Nucleus accumbens (tissue), 56 donors: ENCODE measurements at places on chromosomes 11 and 22.

DNA sequence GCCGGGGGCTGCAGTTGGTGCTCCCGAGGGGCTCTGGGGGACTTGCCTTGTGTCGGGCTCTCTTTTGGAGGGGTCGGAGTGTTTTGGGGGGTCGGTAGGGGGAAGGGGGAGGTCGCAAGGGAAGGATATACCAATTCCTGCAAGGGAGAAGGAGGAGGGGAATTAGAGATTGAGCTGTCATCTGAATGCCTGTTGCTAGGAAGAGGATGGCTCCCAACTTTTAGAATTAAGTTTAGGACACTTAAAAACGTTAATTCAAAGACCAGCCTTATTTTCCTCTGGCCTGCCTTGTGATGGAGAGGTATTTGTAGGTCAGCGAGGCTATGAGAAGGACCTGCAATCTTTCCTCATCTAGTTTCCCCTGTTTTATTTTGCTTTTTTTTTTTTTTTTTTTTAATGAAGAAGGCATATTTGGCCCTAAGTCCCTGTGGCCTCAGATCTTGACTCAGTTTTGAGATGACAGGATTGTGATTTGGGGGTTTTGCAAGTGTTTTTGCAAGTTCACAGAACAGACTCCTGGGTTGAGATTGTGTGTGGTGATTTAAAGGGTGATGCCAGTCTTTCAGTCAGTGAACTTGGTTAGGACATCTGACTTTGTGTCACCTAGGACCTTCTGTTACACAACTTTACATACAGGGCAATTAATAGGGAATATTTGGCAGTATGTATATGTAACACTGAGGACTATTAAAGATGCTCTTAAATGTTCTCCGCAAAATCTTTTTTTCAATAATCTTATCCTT, 672 bp downstream of the TMEM135 start:
- DNase-seq: no peak

GRCh38 chr22:20523086-20523983, 15.9 kb downstream of the MED15 start:
- DNase-seq: no peak

- no peak for DNase-seq
Observed at GRCh38 chr11:122820158-122820557, 18.1 kb upstream of the CRTAM start.

DNA sequence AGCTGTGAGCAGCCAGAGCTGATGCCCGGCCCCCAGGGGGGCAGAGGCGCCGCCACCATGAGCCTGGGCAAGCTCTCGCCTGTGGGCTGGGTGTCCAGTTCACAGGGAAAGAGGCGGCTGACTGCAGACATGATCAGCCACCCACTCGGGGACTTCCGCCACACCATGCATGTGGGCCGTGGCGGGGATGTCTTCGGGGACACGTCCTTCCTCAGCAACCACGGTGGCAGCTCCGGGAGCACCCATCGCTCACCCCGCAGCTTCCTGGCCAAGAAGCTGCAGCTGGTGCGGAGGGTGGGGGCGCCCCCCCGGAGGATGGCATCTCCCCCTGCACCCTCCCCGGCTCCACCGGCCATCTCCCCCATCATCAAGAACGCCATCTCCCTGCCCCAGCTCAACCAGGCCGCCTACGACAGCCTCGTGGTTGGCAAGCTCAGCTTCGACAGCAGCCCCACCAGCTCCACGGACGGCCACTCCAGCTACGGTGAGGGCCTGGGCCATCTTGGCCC, 6.1 kb downstream of the CDC42EP1 start:
- DNase-seq: peak; percentile 37

DNA sequence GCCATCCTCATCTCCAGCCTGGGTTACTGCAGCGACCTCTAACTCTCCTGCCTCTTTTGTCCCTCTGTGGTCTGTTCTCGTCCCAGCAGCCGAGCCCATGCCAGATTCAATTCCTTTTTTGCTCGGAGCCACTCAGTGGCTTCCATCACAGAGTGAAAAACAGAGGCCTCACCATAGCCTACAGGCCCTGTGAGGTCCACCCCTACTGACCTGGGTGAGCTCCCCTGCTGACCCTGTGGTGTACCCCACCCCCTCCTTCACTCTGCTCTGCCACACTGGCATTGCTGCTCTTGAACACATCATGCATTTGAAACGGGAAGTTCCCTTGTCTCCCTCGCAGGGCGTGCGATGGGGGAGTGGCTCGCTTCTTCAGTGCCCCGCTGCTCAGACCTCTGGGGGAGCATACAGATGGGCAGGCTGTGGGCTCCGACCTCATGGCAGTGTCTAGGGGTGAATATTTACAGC, 2.1 kb downstream of the AIP start:
- no peak for DNase-seq

- DNase-seq: no peak
Observed at GRCh38 chr11:68959465-68960293, 21.1 kb downstream of the MRGPRD start.

- no peak for DNase-seq
Observed at GRCh38 chr11:36703055-36703404, 105.0 kb upstream of the RAG2 start.

DNA sequence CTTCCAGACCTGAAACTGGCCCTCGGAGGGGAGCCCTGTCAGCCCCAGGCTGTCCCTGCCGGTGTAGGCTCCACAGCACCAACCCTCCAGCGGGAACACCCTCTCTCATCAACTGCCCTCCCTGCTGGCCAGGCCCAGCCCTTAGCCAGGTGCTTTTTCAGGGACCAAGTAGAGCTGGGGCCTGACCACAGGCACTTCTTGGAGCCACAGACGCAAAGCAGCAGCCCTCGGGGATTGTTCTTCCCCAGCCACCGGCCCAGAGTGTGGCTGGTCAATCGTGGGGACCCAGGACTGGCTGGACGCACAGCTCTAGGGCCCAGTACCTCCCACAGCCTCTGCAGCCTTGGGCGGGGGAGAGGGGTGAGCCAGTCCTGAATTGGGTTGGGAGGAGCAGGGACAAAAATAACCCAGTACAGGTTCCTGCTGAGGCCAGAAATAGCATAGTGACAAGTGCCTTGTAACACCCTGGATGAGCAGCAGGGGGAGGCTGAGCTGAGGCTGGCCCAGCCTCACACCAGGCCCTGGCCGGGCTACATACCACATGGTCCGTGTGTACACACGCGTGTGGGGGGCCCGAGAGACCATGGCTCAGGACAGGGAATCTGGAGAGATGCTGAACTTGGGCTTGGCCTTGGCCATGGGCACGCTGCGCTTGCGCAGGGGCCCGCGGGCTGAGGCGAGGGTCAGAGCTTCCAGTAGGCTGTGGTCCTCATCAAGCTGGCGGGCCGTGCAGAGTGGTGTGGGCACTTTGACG, 2.0 kb downstream of the KCNJ11 start:
- no peak for DNase-seq
